SK-N-DZ (cell line): ENCODE measurements at places on chromosomes 4 and X.

DNA sequence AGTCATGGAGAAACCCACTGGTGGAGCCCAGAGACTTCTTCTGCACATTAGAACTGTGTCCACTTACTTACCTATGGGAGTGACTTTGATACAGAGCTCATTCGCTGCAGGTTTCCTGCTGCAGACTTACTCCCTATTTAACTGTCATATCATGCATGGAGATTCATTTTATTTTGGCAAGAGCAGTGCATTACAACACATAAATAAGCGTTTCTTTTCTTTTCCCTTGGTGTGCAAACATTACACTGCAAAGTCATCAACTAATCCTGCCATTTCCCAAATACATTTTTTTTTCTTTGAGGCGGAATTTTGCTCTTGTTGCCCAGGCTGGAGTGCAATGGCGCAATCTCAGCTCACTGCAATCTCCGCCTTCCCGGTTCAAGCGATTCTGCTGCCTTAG lies 230.9 kb upstream of the SFRP2 start:
- DNase-seq: no peak

- DNase-seq: no peak
Observed at GRCh38 chr4:154472858-154473257, 18.7 kb downstream of the DCHS2 start.

GRCh38 chr4:17962171-17962570 lies 59.4 kb downstream of the LCORL start:
- DNase-seq: no peak

GRCh38 chrX:115138040-115138439 lies 51.2 kb upstream of the RBMXL3 start:
- no peak for DNase-seq

GRCh38 chrX:70398899-70399298 lies 24.2 kb upstream of the GDPD2 start:
- DNase-seq: no peak

DNA sequence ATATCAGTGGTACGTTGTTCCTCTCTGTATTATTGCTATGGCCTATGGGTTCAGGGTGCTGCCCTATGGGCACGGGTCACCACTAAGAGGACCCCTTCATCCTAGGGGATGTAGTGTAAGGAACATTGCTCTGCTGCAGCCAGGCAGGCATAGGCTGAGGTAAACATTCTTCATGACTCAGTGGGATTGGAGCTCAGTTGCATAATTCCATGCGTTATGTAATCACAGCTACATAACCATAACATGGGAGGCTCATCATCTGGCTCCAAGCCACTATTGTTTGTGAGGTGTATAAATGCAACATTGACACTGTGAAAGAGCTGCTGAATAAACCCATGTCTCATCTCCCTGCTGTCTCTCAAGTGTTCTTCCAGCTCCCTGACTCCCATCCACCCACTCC lies 375.2 kb downstream of the MAGEE1 start:
- DNase-seq: no peak

- DNase-seq: no peak
Observed at GRCh38 chr4:40557736-40558135, 71.9 kb downstream of the RBM47 start.
